ENCODE measurements at places on chromosomes 1 and 21.
A peak's percentile ranks its signal among the peaks of the same experiment; 100 is the strongest.

DNA sequence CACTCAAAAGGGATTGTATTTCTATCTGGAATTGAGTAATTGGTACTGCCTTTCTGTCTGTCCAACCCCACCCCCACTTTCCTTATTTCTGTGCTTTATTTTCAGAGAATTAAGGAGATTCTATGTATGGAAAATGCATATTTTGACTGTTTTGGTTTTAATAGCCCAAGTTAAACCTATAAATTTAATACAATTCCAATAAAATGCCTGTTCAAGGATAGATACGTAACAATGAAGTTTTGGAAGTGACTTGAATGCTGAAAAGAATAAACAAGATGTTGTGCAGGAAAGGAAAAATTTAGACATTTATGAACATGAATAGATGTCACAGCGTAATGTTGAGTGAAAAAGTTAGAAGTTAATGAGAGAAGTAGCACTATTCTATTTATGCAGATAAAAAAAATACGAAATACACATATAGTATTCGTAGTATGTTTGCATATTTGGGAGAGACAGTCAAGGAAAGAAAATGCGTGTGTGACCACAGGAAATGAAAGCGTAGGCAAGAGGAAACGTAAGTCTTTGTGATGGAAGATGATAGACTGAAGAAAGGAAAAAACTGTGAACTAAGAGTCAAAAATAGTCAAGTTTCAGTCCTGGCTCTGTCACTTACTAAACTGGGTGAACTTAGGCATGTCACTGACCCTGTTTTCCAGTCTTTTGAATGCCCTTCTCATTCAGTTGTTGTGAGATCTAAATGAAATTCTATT, 62.1 kb downstream of the MEF2D start:
- no peak for DNase-seq

DNA sequence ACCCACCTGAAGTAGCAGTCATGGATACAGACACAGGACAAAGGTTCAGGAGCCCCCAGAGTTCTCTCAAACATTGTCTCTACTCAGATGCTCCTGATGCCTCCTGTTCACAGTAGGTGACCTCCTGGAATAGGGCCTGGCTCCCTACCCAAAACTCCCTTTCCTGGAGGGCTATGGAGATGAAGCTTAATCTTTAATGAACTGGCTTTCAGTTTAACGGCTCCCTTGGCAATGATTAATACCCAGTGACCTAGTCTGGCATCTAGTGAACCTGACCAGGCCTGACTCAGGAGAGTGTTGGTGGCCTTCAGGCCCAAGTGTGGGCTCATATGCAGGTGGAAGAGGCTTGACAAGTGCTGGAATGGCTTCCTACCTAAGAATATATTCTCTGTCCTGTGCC, 65.2 kb upstream of the TRABD2B start:
- DNase-seq = no peak

DNA sequence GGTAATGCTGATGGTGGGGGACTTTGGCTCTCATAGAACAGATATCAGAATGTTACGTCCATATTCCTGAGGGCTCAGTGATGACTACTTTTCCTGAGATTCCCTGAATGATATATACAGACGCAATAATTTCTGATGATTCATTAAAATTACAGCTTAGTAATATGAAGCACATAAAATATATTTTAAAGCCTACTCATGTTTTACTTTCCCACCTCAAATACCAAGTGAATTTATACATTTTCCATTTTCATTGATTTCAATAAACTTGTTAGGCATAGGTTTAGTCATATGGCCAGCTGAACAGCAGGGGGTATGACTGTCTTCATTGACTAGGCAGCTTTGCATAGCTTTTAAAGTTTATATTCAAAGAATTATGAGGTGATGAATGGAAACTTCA, 26.2 kb upstream of the PDC start:
- no peak for DNase-seq

DNA sequence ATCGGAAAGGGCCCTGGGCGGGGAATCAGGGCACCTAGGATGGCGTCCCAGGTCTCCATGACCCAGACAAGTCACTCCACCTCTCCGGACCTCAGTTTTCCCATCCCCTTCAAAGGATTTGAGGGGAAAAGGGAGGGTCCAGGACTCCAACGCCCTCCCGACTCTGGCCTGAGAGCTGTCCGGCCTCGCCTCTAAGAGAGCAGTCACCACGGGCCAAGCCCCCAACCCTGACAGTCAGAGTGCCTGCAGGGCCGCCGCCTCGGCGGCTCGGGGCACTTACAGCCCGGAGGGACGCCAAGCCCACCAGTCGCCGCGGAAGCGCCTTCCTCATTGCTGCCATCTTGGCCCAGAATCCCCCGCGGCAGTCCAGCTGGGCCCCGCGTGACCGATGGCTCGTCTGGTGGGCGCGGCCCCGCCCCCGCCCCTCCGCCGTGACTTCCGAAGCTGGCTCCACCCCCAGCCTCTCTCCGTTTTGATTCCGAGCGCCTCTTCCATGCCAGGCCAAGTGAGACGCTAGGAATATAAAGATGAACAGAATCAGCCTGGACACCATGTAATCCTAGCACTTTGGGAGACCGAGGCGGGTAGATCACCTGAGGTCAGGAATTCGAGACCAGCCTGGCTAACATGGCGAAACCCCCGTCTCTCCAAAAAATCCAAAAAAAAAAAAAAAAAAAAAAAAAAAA, at the start of gene HMGCL:
Gene HMGCL (minus strand): TSS at position 354 of the 686 bp plus-strand sequence. CDS start 14 bp downstream, at position 340.
- peak; percentile 64 for DNase-seq

DNA sequence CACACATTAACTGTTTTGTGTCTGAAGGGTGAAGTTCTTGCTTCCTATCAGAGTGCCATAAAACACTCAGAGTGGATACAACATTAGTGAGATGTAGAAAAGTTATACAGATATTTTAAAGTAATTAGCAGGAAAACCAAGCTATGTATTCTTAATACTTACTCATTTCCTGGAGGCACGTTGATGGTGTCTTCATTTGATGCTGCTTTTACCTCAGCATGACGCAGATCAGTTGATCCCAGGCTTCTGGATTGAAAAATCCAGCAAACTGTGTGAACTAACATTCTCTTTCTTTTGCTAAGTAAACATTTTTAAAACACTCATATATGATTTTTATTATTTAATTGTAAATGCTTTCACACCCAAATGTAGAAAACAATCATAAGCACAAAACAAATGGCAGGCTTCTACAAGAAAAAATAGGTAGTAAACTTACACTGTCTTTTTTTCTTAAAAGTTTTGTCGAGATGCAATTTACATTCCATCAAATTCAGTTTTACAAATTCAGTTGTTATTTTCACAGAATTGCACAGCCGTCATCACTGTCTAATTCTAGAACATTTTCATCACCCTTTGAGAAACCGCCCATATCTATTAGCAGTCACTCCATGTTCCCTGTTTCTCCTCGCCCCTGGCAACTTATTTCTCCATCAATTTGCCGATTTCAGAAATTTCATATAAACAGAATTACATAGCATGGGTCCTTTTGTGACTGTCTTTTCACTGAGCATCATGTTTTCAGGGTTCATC, 198.9 kb downstream of the LRRC7 start:
- DNase-seq = no peak

- no peak for DNase-seq
Observed at GRCh38 chr1:6942990-6943389, 157.7 kb downstream of the CAMTA1 start.

- DNase-seq = no peak
Observed at GRCh38 chr1:31577515-31578192, 1.3 kb downstream of the TINAGL1 start.

DNA sequence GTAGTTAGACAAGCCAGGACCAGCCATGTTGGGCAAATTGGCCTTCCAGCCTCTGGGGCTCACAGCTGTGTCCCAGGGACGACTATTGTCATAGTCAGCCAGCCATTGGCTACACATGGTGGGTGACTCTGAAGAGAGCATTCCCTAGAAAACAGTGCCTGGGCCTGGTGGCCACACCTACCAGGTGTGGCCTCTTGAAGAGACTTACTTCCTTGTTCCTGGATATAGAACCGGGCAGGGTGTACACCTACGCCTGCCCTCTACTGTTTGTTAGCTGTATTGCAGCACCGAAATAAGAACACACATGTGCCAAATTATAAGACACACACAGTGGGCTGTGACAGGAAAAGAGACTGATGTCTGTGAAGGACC, 134.6 kb upstream of the ARHGEF16 start:
- peak; percentile 62 for DNase-seq

GRCh38 chr1:168520052-168520751, 23.6 kb downstream of the XCL2 start:
- DNase-seq = no peak

DNA sequence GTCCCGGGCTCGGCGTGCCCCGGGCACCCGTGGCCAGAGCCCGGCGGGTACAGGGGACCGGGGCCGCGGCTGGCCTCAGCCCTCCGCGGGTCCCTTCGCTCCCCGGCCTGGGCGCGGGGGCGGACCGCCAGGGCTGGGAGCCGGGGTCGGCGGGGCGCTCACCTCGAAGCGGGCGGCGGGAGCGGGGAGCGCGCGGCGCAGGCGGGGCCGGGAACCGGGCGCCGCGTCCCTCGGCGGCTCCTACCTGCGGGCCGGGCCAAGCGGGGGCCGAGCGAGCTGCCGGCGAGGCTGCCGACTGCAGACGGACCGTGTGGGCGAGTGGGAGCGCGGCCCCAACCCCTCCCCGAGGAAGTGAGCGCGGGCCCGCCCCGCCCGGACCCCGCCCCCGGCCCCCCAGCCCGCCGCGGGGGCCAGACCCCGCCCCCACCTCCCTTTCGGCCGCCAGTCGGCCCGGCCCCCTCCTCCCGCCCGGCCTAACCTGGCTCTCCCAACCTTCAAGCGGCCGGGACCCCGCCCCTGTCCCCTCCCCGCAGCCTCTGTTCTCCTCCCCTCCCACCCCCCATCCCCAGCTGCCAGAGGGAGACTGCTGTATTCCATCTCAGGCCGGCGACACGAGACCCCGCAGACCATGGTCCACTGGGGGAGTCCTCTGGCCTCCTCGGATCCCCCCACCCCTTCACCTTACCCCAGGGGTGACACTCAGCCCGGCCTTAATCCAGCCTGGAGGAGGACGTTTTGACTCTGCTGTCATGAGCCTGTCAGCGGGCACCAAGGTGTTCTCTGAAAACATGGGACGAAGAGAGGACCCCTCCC, at the start of gene FHL3:
Gene FHL3 (minus strand): TSS at position 320 of the 813 bp plus-strand sequence. CDS start 6,102 bp downstream, outside the sequence.
- DNase-seq = peak; percentile 40

DNA sequence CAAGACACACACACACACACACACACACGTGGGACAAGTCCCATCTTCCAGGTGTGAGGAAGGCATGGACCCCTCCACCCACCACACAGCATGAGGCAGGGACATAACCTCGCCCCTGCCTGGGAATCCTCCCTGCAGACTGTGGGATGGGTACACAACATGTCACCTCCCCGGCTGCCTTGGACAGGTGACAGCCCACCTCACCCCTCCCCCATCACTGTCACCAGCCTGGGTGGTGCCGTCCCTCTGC, 40.7 kb downstream of the AHDC1 start:
- no peak for DNase-seq

- DNase-seq = no peak
Observed at GRCh38 chr1:108865316-108865910, 8.5 kb upstream of the AKNAD1 start.

DNA sequence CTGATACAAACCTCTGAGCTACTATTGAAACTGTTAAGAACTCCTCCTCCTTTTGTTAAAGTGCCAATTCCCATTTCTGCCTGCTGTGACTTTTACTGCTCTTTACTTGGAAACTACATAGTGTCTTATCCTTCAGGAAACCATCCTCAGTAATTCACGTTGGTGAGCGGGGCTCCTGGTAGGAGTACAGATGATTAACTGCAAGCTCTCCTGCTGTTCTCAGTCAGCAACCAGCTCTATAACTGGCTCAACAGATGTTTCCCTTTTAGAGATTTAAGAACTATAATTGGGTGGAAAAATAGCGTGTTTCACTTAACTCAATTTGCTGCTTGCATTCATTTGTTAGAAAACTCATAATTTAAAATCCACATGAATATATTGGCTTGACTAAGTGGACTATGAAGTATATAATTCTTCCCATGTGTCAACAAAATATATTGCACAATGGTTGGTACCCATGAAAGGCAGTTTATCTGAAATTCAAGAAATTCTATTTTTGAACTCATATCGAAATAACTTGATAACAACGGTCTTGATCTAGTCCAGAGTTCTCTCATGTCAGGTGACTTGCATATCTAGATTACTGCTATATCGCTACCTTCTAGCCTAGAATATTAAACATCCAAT, 574.0 kb downstream of the KCNT2 start:
- no peak for DNase-seq

DNA sequence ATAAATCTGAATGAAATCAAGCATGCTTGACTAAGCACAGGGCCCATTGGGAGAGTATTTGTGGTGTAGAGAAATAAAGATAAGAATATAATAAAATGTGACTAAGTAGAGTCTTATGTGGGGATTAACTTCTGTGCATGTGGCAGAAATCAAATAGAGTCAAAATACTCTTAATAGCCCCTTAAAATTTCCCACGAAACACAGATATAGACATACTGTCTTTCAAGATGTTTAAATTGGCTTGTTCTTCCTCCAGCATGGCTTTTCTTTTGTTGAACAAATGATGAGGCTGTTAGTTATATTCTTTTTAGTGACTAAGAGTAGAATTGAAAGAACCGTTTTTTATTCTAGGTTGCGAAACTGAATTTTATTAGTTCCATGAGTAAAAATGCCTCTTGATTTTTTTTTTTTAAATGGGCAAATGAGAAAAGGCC, 112.3 kb downstream of the RPS6KC1 start:
- no peak for DNase-seq

DNA sequence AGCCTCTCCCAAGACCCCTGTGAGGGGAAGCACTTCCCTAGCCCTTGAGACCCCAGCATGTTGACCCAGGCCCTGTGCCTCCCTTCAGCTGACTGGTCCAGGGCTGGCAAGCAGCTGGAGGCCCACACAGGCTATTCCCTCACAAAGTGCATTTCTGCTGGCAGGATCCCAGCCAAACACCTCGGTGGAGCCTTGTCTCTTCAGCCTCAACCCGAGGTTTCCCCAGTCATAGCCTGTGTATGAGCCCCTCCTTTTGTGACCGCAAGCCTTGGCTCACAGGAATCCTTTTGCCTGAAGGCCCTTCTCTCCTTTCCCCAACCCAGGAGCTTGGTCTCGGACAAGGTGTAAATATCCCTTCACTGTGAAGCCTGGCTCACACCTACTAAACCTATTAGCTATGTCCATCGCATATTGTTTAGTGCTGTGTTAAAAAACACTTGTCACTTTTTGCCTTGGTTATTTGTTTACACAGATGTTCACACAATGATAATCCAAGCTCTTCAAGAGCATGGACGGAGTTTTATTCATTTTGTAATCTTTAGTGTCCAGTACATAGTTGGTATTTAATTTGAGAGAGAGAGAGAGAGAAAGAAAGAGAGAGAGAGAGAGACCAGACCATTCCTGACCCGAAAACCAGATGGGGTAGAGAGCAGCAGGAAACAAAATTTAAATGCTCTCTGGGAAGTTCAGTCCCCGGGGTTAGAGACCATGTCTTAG, 8.5 kb upstream of the CD247 start:
- no peak for DNase-seq

- DNase-seq = no peak
Observed at GRCh38 chr1:229230140-229230892, 40.6 kb upstream of the RAB4A start.

- no peak for DNase-seq
Observed at GRCh38 chr1:91575909-91576519, 75.4 kb downstream of the CDC7 start.

DNA sequence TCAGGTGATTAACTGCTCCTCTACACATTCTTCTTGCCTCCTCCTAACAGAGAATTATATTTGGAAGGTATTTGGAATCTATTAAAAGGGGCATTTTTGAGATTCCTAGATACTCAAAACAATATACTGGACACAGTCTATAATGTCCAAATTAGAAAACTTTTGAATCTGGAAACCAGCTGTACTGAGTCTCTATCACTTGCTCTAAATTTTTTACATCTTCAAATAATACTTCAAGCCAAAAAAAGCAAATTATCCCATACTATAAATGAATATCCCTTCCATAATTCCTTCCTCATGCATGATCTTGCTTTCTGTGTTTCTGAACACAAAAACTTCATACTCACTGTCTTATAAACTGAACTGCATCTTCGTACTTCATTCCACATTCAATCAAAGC, 28.5 kb downstream of the PTP4A2 start:
- no peak for DNase-seq
